ENCODE measurements at places on chromosomes 13 and 19.

DNA sequence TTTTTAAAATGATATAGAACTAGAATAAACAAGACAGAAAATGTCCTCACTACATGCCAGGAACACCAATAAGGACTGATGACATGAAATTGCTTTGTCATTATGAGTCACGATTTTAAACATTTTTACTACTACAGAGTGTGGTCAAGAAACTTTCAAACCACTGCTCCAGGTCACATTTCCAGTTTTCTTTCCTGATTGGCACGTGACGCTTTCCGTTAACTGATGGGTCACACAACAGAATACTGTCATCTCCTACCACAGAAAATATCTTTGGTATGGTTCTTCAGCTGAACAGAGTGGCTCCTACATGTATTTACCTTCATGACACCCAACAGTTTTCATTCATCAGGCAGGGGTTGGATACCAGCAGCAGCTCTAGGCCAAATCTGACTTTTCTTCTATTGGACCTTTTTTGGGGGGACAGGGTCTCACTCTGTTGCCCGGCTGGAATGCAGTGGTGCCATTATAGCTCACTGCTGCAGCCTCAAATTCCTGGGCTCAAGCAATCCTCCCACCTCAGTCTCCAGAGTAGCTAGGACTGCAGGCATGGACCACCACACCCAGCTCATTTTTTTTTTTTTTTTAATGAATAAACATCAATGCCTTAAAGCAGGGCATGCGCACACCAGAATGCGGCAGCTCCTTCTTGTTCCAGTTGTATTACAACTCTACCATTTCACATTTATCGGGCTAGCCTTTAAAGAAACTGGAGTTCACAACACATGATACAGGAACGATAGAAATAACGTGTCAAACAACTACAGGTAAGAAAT is 147.4 kb downstream of the RNF17 start:
- DNase-seq: no peak

GRCh38 chr13:110225609-110226574 is 81.1 kb downstream of the COL4A1 start:
- no peak for DNase-seq

DNA sequence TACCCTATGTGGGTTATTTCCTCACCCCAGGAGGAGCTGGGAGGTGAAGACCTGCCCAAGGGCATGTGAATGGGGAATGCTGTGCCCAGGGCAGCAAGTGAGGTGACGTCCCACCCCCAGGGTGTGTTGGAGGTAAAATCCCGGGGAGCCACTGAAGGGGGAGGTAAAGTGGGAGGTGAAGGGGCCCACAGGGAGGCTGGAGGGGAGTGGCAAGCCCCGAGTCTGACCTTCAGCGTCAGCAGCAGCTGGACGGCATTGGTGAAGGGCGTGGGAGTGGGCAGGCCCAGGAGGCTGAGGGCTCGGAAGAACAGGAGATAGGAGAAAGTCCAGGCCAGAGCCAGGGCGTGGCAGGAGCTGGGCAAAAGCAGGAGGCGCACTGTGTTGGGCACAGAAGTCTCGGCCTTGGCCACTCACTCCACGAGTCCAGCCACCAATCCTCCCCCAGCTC is 2.4 kb downstream of the MBOAT7 start:
- DNase-seq: no peak

- no peak for DNase-seq
Observed at GRCh38 chr19:896999-897398, 3.7 kb downstream of the RNU6-9 start.

- peak; percentile 11 for DNase-seq
Observed at GRCh38 chr13:42969565-42970172, 22.4 kb downstream of the EPSTI1 start.

GRCh38 chr19:54439174-54439851 is 9.7 kb upstream of the LENG8 start:
- DNase-seq: peak; percentile 78

GRCh38 chr13:25727810-25728209 is 324.0 kb downstream of the SHISA2 start:
- DNase-seq: no peak

- no peak for DNase-seq
Observed at GRCh38 chr13:98707281-98707999, 45.0 kb downstream of the SLC15A1 start.

- no peak for DNase-seq
Observed at GRCh38 chr13:113748101-113748861, 10.7 kb upstream of the TMEM255B start.

- no peak for DNase-seq
Observed at GRCh38 chr19:28934631-28935030, 278.3 kb downstream of the UQCRFS1 start.

GRCh38 chr19:45529420-45529785 is 22.1 kb downstream of the VASP start:
- DNase-seq: no peak

GRCh38 chr19:29965492-29965891 is 23.5 kb downstream of the URI1 start:
- no peak for DNase-seq

DNA sequence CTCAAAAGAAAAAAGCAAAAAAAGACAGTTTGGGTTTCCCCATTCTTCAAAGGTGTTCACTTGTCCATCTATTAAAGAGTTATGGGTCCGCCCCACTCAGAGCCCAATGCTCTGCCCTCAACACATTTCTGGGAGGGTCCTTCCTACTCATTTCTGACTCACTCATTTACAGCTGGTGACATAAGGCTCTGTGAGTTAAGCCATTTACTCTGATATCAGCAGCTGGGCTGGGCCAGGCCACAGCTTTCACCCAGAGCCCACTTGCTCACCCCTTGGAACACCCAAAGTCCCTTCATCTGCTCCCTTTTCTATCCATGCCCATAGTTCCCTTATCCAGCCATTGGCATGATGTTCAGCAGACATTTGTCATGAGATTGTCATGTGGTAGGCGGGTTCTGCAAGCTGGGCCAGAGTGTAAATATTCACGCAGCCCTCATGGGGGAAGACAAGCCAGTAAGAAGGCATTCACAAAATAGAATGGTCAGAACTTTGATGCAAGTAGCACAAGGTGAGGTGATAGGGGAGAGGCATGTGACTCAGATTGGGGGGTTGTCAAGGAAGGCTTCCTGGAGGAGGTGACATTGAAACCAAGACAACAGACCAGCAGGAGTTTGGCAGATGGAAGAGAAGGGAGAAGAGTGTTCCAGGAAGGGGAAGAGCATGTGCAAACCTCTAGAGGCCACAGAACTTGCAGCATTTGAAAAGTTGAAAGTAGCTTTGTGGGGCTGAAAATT is 5.9 kb downstream of the MAST1 start:
- no peak for DNase-seq

GRCh38 chr13:112068540-112069060 is 1.7 kb downstream of the SOX1 start:
- DNase-seq: no peak

DNA sequence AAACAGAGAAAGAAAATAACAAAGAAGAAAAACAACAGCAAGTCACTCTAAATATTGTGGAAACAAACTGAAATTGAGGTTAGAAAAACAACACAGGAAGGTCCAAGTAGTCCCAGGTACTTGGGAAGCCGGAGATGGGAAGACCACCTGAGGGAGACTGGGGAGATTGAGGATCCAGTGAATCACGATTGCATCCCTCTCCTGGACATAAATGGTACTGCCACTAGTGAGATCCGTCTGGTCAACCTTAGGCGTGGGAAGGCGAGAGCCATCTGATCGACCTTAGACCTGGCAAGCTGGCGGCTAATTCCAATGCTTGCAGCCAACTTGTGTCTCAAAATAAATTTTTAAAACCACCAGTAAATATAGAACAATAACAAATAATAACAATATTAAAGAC is 81.9 kb downstream of the ZNF726 start:
- DNase-seq: no peak

GRCh38 chr19:38303517-38304351 is at the start of gene C19orf33:
Gene C19orf33, plus strand, starts transcription at chr19:38304251. Its CDS starts 11 bp downstream, at chr19:38304262.
- DNase-seq: no peak

- no peak for DNase-seq
Observed at GRCh38 chr19:8441725-8442544, 2.8 kb upstream of the HNRNPM start.

GRCh38 chr19:9709305-9709704 is 34.4 kb upstream of the ZNF562 start:
- DNase-seq: no peak

DNA sequence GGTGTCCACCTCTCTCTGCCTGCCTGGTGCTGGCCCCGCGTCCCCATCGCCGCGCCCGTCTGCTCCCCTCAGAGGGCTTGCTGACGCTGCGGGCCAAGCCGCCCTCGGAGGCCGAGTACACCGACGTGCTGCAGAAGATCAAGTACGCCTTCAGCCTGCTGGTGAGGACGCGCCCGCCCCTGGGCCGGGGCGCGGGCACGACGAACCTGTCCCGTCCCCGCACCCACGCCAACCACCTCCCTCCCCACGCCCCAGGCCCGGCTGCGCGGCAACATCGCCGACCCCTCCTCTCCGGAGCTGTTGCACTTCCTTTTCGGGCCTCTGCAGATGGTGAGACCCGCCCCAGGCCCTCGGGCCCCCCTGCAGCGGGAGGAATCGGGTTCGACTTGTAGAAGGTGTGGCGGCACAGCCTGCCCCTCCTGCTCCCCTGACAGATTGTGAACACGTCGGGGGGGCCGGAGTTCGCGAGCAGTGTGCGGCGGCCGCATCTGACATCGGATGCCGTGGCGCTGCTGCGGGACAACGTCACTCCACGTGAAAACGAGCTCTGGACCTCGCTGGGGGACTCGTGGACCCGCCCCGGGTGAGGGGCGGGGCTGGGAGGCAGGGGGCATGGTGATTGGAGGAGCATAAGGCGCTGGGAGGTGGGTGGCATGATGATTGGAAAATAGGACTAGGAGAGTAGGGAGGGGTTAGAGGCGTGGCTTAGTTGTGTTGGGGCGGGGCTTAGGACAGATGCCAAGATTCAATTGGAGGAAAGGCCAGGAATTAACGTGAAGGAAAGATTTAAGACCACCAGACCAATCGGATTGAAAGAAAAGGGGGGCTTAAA is 6.6 kb downstream of the EPS8L1 start:
- DNase-seq: no peak

- no peak for DNase-seq
Observed at GRCh38 chr19:406135-406781, 2.7 kb downstream of the C2CD4C start.

DNA sequence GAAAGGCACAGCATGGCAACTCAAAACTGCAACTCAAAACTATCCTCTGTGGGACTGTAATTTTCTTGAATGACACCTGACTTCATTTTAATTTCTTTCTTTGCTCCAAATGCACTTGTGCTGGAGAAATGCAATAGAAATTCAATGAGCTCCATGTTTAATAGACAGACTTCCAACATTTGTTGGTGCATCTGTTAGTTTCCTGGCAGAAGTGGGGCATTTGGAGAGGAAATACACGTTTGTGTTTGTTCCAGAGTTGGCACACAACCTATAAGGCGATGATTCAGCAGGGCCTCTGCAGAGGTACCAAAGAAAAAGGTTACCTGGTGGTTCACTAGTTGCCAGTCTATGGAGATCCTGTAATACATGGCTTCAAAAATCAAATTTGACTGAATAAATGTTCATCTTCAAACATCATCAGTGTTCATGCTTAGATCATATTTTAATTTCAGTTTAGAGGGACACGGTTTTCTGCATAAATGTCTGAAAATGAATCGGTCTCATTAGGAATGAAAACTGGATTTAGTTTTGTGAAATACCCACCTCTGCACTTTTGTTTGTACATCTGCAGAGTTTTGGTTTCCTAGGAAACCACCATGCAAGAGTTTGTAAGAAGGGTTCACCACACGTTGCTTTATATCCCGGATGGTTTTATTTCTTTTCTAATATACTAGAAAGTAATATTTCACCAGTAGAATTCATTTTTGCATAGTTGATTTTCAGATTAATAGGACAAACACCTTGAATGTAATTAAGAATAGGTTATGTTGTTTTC is 21.8 kb upstream of the OBI1 start:
- DNase-seq: no peak

GRCh38 chr13:77291774-77292173 is 35.1 kb downstream of the MYCBP2 start:
- no peak for DNase-seq

DNA sequence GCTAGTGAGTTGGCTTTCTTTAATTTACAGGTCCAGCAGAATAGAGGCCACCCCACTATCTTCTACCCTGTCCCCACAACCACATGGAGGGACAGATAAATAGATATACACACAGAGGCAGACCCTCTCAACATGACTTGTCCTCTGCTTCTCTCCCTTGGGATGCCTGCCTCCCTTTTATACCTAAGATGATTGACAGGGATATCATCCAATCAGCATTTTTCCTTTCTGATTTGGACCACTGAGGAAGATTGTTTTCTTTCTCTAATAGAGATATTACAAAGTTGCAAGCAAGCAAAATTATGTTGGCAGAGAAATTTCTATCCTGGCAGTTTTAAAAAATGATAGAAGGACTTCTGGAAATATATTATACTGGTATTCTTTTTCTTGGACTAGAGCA is 35.8 kb downstream of the STOML3 start:
- no peak for DNase-seq

GRCh38 chr13:103614761-103615160 is 548.5 kb upstream of the SLC10A2 start:
- DNase-seq: no peak

GRCh38 chr19:12792853-12793289 is 1.6 kb downstream of the JUNB start:
- DNase-seq: no peak

- DNase-seq: no peak
Observed at GRCh38 chr13:33116321-33117010, 100.2 kb downstream of the KL start.
